A549 treated with CORT108297 at 1 μM for 4 hours (cell line): ENCODE measurements at places on chromosomes 6 and 20. TPM values are rescaled to one million over a fixed set of nuclear protein-coding genes. Genes with fewer than 3 reads are reported as not detected.

Gene LSM14B
- total RNA-seq, result 23.4 to 27.6 TPM (median 26.3 TPM) in 5 replicates

Gene SH3BGRL2
- total RNA-seq, result 0.24 to 0.33 TPM (median 0.27 TPM) in 5 replicates

Gene TLDC2
- total RNA-seq, result 0.07 TPM in 1 of 5 replicates, not detected in the others

Gene CALHM5
- total RNA-seq, result 0.04 to 0.10 TPM (median 0.06 TPM) in 5 replicates

Gene CPXM1
- total RNA-seq, result 0.02 TPM in 1 of 5 replicates, not detected in the others
